ENCODE measurements at places on chromosomes 2 and 18. TPM values are rescaled to one million over a fixed set of nuclear protein-coding genes. Genes with fewer than 3 reads are reported as not detected.
A peak's percentile ranks its signal among the peaks of the same experiment; 100 is the strongest.

SPHKAP gene
- not detected for total RNA-seq

DPYSL5 gene
- total RNA-seq, result not detected

EIPR1 gene
- total RNA-seq, result 44.5 TPM

MTLN gene
- 43.7 TPM for total RNA-seq

DARS1 gene
- total RNA-seq, result 106 TPM

DSG1 gene
- total RNA-seq, result 0.64 TPM

VSNL1 gene
- 0.64 TPM for total RNA-seq

C2orf81 gene
- total RNA-seq, result 0.26 TPM

KCNJ3 gene
- total RNA-seq, result not detected

CACNB4 gene
- total RNA-seq, result 0.53 TPM

SERPINB11 gene
- 1.6 TPM for total RNA-seq

EVX2 gene
- total RNA-seq, result not detected

C2orf80 gene
- total RNA-seq, result not detected

DCDC2C gene
- not detected for total RNA-seq

PCGF1 gene
- total RNA-seq, result 35.5 TPM

SH3BP4 gene
- total RNA-seq, result 24.6 TPM

CYTIP gene
- not detected for total RNA-seq

GCG gene
- total RNA-seq, result not detected

NBEAL1 gene
- 42.6 TPM for total RNA-seq

RNF152 gene
- total RNA-seq, result 31.9 TPM

COLEC11 gene
- total RNA-seq, result 0.38 TPM

CRYBA2 gene
- total RNA-seq, result not detected

POTEI gene
- not detected for total RNA-seq

STEAP3 gene
- 8.1 TPM for total RNA-seq

MYCN gene
- total RNA-seq, result not detected

EMILIN1 gene
- under 0.01 TPM for total RNA-seq

APCDD1 gene
- total RNA-seq, result 0.64 TPM

FAP gene
- 0.26 TPM for total RNA-seq

CIB4 gene
- not detected for total RNA-seq

GRB14 gene
- total RNA-seq, result 1.8 TPM

DNA sequence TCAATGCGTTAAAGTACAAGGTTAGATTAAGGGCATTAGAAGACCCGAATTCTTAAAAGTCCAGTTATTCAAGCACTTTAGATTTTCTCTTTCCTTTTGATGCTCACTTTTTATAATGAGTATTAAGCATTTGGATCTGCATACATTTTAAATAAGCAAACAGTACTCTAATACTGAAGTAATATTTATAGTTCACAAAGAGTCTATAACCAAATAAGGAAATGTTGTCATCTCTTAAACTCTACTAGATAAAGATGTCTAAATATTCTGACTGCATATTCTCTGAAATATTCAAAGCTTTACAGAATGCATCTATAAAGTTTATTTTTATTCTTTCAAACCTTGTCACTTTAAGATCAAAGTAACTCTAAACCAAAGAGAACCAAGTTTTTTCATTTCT lies 25.5 kb downstream of the PPP3R1 start:
- no peak for DNase-seq

GRCh38 chr2:38375696-38376345 lies 1.3 kb downstream of the ATL2 start:
- DNase-seq, result peak; percentile 37

- no peak for DNase-seq
These were observed 8.1 kb upstream of the GPBAR1 start for GRCh38 chr2:218252509-218253231.

GRCh38 chr2:119575439-119575838 lies 31.2 kb downstream of the CFAP221 start:
- no peak for DNase-seq

GRCh38 chr18:70380915-70381896 lies 92.4 kb downstream of the SOCS6 start:
- DNase-seq, result no peak

DNA sequence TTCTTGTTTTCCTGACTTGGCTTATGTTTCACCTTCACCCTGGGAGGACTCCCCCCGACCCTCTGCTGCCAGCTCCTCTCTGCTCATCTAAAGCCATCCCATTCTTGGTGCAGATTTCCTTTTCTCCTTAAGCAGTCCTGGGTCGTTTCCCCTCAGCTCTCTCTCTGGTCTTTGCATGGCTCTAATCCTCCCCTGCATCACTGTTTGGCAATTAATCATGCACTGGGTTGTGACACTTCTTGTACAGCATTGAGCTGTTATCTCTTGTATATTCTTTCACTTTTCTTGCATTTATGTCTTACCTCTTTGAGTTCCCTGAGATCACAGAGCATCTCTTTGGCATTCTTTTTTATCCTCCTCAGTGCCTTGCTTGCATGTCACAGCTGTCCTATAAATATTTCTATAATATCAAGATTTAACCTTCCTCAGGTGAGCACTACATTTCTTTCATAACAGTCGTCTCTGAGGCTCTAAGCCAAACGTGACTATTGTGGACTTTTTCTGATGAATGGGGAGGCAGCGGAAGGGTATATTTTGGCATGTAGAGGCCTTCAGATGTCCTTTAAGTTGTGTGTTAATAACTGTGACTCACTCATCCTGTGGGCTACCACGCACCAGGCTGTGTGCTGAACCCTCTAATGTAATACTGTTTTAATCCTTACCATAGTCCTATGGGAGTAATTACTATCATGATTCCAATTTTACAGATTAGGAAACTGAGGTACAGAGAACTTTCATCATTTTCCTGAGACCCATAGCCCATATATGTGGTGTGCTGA lies 507.5 kb downstream of the SLC4A3 start:
- DNase-seq, result peak; percentile 12

DNA sequence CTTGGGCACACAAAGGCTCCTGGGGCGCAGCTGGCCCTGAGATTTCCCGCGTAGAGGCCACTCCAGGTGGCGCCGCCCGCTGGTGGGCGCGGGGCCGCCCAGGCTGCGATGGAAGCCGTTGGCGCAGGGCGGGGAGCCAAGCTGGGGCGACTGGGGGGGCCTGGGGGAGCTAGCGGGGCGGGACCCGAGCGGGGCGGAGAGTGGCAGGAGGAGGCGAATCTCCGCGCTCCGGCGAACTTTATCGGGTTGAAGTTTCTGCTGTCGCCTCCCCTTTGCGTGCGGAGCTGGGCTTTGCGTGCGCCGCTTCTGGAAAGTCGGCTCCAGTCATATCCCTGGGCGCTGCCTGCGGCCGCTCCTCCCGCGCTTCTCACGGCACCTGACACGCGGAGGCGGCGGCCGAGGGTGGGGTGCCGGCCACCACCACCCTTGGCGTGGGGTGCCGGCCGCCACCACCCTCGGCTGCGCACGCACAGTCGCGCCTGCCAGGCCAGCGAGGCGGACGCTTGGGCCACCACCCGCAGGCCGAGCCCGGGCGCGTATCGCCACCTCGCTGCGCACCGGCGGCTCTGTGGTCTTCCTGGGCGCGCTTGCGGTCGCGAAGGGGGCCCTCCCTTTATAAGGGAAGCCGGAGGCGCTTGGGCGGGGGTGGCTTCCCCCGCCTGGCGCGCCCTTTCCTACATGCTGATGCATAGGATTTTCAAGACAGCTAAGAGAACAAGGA lies 919 bp upstream of the CYP1B1 start:
- peak; percentile 63 for DNase-seq

GRCh38 chr2:24635181-24635580 lies 144.1 kb downstream of the NCOA1 start:
- no peak for DNase-seq

DNA sequence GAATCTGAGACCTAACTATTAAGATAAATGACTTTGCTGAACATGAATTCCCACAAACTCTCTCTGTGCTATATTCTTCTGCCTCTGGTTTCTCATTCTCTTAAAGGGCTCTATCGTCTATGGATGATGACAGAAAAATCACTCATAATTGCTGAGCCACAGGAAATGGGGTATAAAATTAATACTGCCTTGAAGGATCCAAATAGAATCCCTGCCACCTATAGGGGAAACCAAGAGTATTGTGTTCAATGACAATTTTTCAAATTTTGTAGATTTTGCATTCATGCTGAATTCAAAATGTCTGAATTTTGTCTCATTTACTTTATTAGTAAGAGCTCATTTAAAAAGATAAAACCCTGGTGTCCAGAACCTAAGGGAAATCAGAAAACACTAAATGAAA lies 235.8 kb downstream of the RBM43 start:
- DNase-seq, result no peak

GRCh38 chr18:55034742-55035141 lies 75.5 kb upstream of the CCDC68 start:
- DNase-seq, result no peak

GRCh38 chr2:97726261-97727064 lies 13.1 kb downstream of the ZAP70 start:
- no peak for DNase-seq

- DNase-seq, result no peak
These were observed 511.7 kb downstream of the EPHA4 start for GRCh38 chr2:221060376-221060775.

- no peak for DNase-seq
These were observed 258.6 kb downstream of the RBM43 start for GRCh38 chr2:151002959-151003600.

- no peak for DNase-seq
These were observed 2.0 kb downstream of the LMAN2L start for GRCh38 chr2:96737831-96738230.

GRCh38 chr18:49754866-49755265 lies 58.5 kb downstream of the ACAA2 start:
- DNase-seq, result peak; percentile 82

- no peak for DNase-seq
These were observed 11.0 kb upstream of the FARP2 start for GRCh38 chr2:241344925-241345651.

- DNase-seq, result peak; percentile 86
These were observed 60.0 kb downstream of the GCA start for GRCh38 chr2:162403884-162404283.

DNA sequence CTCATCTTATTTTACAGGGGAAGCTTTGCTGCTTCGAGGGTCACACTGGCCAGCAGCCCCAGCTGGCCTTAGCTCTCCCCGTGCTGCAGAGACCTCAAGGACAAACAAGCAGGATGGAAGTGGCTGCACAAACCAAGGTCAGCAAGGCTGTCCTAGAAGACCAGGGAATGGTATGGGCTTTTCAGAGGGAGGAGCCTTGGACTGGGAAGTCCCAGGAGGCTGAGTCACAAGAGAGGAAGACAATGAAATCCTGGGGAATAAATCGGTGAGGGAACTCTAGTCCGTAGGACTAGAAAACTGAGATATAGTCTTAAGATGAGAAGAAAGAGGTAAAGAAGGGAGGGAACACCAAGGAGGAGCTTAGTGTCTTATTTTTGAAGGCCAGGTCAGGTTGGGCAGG lies 15.7 kb downstream of the CREG2 start:
- DNase-seq, result no peak

DNA sequence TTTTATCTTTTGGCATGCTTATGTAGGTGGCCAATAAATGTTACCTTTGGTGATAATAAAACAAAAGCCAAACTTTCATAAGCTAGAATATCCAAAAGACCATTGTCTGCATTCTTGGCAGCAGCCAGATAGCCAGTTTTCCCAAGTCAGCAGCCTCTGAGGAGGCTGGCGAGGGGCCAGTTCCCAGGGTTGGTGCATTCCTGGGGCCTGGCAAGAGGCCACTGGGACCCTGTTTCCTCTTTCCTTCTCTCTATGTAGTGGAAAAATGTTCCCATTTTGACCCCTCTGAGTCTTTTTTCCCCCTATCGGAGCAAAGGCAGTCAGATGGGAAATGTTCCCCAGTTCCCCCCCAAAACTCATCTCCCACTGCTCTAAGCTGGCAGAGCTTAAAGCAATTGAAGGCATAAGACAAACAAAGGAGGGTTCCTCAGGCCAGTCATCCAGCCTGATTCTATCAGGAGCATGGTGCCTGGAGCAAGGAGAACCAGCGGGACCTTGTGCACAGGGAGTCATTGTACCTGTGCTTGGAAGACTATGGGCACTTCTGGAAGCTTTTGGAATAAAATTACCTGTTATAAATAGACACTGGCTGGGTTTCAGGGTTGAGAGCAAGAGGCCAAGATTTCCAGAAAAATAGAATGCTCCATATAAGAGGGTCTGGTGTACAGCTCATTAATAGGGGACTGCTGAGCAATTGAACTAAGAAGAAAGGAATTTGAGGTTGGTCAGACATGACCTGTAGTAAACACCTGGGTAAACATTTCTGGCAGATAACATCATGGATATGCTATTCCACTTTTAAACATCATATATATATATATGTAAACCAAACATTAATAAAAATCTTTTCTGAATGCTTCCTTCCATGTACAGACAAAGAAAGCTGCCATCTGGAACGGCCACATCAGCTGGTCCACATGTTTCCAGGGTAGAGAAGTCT lies 63.4 kb downstream of the NCKAP5 start:
- peak; percentile 86 for DNase-seq

- no peak for DNase-seq
These were observed at the start of gene SLC11A1 for GRCh38 chr2:218381916-218382366. TSS of gene SLC11A1 (plus strand) at chr2:218382273. CDS start at chr2:218382369, 96 bp downstream.

DNA sequence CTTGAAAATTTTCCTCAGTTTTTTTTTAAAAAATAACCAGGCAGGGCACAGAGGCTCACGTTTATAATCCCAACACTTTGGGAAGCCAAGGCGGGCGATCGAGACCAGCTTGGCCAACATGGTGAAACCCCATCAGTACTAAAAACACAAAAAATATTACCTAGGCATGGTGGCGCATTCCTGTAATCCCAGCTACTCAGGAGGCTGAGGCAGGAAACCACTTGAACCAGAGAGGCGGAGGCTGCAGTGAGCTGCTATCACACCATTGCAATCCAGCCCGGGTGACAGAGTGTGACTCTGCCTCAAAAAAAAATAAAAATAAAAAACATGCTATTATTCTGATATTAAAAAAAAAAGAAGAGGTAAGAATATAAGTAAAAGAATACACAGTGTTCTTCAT lies 191.0 kb downstream of the ZEB2 start:
- DNase-seq, result no peak

GRCh38 chr2:13916066-13916465 lies 716.5 kb upstream of the LRATD1 start:
- no peak for DNase-seq

GRCh38 chr2:178072383-178073301 lies at the start of gene PDE11A:
TSS of gene PDE11A (minus strand) at chr2:178072777. CDS start at chr2:178072437, 340 bp downstream.
- DNase-seq, result peak; percentile 78

DNA sequence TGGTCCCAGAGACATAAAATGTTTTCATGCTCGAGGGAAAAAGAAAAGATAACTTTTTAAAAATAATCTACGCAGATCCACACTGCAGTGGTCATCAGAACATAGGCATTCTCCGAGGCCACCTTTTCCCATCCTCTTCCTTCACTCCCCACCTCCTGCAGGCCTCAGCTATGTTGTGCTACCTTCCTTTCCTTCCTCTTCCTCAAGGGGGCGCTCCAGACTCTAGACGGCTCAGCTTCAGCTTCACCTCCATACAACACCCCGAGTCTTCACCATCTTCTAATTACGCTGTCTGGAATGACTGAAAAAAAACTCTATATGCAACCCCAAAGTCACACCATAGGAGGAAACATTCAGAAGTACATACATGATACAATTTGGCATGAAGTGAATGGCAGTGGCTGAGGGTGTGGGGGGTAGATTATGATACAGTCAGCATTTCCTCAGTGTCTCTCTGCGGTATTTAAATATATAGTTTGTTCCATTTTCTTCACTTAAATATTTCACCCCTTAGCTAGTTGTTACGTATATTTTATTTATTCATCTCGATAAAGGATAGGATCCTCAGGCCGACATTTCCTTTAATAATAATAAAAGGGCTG lies 583.6 kb downstream of the IRS1 start:
- DNase-seq, result peak; percentile 30

- DNase-seq, result no peak
These were observed 117.6 kb downstream of the MYO1B start for GRCh38 chr2:191362841-191363240.

GRCh38 chr18:79786786-79787526 lies 10.8 kb upstream of the KCNG2 start:
- DNase-seq, result no peak
